ENCODE measurements at places on chromosomes 7 and 10. TPM values are rescaled to one million over a fixed set of nuclear protein-coding genes. Genes with fewer than 3 reads are reported as not detected.

Gene NXPH1
- total RNA-seq, result not detected

Gene CBX3
- total RNA-seq, result 218 TPM

Gene TDRD1
- not detected for total RNA-seq

Gene PLEKHS1
- total RNA-seq, result 0.07 TPM

Gene DTX2
- 33.9 TPM for total RNA-seq

Gene MRLN
- total RNA-seq, result not detected

Gene CTAGE8
- total RNA-seq, result not detected

Gene AGR3
- total RNA-seq, result not detected

Gene HPSE2
- total RNA-seq, result not detected

Gene SLC26A4
- total RNA-seq, result 0.10 TPM

Gene CCDC201
- total RNA-seq, result not detected
